Bronchial epithelial cell (primary cell): ENCODE measurements at places on chromosomes 6 and 20. TPM values are rescaled to one million over a fixed set of nuclear protein-coding genes. Genes with fewer than 3 reads are reported as not detected.

GRCh38 chr6:21457647-21458046 is 135.9 kb upstream of the SOX4 start:
- no peak for DNase-seq

GRCh38 chr6:217048-217659 is 75.1 kb upstream of the DUSP22 start:
- DNase-seq: no peak

DNA sequence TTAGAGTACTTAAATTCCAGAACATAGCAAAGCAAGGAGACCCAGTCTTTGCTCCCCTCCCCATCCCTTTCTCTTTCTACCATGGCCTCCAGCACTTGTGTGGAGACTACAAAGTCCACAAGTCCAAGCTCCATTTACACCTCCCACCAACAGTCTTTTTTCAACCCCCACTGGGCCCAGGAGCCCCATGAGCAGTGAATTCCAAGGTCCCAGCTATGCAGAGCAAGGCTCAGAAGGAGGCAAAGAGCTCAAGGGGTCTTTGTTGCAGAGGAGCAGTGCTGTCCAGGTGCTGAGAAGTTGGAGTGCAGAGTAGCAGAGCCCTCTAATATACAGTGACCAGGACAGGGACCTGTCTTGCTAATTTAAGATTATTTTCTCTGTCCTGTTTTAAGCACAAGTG is 9.0 kb downstream of the PAK5 start:
- DNase-seq: no peak

DNA sequence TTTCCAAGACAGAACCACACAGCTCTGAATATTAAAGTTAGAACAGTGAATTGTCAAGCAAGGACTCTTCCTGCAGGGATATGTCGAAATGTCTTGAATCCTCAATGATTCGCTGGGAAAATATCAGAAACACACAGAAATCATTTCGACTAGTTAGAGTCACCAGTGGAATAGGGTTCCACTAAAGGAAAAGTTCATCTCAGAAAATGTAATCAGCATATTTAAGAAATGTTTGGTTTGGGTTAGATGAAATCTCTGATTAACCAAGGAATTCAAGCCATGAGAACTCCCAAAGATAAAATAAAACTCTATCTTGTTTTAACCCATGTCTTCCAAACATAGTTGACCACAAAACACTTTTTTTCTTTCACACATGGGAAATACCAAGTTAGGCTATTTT is 621.0 kb upstream of the NRSN1 start:
- DNase-seq: peak; percentile 29

- peak; percentile 47 for DNase-seq
These were observed 84.7 kb downstream of the HDGFL1 start for GRCh38 chr6:22653980-22654610.

- DNase-seq: no peak
These were observed 475.6 kb upstream of the SYNCRIP start for GRCh38 chr6:86118271-86118670.

- DNase-seq: peak; percentile 39
These were observed 127.0 kb downstream of the MAFB start for GRCh38 chr20:40562031-40562430.

GRCh38 chr6:42295677-42296076 is 78.0 kb upstream of the MRPS10 start:
- no peak for DNase-seq

DNA sequence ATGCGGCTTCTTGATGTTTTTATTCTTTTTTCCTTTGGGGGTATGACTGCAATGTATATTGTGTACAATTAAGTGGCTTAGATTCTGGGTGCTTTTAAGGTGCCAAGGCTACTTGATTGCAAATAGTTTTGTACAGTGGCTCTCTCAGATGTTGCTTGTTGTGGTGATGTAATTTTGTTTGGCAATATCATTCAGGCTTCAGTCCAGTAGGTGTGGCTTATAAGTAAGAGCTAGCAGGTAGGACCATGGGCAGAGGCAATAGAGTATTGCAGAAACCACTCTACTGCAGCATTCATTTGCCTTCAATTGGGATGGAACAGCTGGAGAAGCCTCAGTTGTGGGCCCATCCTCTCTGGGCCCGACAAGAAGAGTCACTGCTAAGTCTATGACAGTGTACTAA is 407.9 kb upstream of the MAN1A1 start:
- peak; percentile 55 for DNase-seq

DNA sequence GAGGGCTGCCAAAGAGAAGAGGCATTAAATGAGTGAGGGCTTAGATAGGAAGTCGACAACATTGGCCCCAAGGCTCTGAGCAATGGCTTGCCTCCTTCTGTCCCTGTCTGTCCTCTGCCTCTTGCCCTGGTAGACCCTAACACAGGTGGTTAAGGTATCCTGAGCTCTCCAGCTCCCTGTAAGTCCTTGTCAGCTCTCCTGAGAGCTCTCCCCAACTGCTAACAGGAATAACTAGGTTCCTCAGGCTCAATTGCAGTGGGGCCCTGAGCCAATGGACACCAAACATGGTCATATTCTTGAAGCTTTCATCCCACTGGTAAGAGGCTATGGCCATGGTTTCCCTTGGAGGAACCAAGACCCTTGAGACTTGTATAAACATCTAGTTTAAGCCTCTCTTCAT is 5.0 kb upstream of the CPNE1 start:
- DNase-seq: no peak

DNA sequence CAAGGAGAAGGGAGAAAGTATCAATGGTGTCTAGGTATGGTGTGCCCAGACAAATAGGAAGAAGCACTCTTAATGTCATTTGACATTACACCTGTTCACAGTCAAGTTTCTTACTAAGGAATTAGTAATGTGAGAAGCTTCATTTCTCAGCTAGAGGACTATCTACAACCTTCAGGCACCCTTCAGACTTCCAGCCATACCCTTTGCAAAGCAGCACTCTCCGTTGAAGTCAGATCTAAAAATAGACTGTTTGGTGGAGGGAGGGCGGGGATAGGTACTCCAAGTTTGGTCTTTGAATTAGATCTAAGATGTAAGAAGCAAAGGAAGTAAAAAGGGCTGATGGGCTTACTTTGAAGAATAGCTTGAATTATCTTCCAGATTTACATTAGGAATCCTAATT is 311.1 kb downstream of the SLC35F1 start:
- DNase-seq: no peak

DNA sequence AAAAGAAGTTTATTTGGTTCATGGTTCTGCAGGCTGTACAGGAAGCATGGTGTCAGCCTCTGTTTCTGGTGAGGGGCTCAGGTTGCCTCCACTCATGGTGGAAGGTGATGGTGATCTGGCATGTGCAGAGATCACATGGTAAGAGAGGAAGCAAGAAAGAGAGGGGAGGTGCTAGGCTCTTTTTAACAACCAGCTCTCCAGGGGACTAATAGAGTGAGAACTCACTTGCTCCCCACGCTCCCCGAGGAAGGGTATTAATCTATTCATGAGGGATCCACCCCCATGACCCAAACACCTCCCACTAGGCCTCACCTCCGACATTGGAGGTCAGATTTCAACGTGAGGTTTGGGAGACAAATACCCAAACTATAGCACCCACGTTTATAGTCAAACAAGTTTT is 4.0 kb upstream of the GJB7 start:
- no peak for DNase-seq

GPLD1 gene
- total RNA-seq: 0.26 and 0.64 TPM in 2 replicates

RAD21L1 gene
- total RNA-seq: under 0.01 TPM in 1 of 2 replicates, not detected in the other

CLPSL1 gene
- not detected in 2 replicates for total RNA-seq

LY6G6F gene
- not detected in 2 replicates for total RNA-seq

LAMA2 gene
- total RNA-seq: under 0.01 and 2.6 TPM in 2 replicates

NKX2-2 gene
- not detected in 2 replicates for total RNA-seq

RAET1E gene
- total RNA-seq: 19.0 and 35.1 TPM in 2 replicates
